NCI-H1694 (cell line): ENCODE measurements at places on chromosomes 16 and 17.

DNA sequence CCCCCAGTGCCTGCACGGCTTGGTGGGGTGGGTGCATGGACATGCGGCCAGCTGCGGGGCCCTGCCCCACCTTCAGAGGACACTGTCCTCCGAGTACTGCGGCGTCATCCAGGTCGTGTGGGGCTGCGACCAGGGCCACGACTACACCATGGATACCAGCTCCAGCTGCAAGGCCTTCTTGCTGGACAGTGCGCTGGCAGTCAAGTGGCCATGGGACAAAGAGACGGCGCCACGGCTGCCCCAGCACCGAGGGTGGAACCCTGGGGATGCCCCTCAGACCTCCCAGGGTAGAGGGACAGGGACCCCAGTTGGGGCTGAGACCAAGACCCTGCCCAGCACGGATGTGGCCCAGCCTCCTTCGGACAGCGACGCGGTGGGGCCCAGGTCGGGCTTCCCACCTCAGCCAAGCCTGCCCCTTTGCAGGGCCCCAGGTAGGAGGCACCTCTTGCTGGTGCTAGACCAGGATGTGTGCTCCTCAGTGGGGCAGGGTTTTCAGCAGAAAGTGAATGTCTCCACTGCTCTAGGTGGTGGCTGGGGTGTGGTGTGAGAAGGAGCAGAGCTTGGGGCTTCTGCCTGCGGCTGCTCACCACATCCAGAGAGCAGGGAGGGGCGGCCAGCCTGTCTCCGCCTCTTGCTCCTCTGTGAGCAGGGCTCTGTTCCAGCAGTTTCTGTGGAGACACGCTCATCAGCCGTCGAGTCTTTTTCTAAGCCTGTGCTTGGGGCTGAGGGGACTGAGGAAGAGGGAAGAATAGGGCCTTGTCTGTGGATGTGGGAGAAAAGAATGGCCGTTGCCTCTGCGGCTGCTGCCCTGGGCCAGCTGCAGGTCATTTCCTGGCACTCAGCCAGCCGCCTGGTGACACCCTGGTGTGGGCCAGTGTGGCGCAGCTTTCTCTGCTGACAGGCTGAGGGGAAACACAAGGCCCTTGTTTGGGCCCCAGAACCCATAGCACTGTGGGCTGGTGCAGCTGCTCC is 2.2 kb downstream of the ZNF276 start:
- no peak for DNase-seq

GRCh38 chr16:57786632-57787518 is 15.4 kb downstream of the KIFC3 start:
- DNase-seq = no peak

DNA sequence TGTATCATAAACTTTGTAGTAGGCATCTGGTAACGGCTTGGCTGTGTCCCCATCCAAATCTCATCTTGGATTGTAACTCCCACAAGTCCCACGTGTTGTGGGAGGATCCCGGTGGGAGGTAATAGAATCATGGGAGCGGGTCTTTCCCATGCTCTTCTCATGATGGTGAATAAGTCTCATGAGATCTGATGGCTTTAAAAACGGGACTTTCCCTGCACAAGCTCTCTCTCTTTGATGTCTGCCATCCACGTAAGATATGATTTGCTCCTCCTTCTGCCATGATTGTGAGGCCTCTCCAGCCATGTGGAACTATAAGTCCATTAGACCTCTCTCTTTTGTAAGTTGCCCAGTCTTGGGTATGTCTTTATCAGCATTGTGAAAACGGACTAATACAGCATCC is 248.7 kb downstream of the SNX29 start:
- no peak for DNase-seq

GRCh38 chr16:14405611-14406537 is 224.2 kb downstream of the PARN start:
- no peak for DNase-seq

DNA sequence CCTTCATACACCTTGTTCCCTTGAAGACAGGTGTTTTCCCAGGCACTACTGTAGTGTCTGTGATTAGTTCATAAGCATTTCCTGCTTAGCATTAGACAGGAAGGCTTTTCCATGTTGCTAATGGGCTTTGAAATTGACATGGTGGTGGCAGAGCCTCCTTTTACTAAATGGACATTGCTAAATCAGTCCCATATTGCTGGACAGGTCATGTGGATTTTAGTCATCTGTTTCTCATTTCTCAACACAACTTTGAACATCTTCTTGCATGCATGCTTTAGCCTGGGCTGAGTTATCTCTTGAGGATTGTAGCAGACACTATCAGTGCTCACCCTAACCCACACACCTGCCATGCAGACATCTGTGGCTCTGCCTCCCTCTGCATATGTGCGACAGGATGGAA is 13.7 kb upstream of the BCO1 start:
- DNase-seq = no peak

GRCh38 chr16:1332618-1333148 is 762 bp upstream of the BAIAP3 start:
- DNase-seq = no peak
